ENCODE measurements at places on chromosomes 12 and 14.

DNA sequence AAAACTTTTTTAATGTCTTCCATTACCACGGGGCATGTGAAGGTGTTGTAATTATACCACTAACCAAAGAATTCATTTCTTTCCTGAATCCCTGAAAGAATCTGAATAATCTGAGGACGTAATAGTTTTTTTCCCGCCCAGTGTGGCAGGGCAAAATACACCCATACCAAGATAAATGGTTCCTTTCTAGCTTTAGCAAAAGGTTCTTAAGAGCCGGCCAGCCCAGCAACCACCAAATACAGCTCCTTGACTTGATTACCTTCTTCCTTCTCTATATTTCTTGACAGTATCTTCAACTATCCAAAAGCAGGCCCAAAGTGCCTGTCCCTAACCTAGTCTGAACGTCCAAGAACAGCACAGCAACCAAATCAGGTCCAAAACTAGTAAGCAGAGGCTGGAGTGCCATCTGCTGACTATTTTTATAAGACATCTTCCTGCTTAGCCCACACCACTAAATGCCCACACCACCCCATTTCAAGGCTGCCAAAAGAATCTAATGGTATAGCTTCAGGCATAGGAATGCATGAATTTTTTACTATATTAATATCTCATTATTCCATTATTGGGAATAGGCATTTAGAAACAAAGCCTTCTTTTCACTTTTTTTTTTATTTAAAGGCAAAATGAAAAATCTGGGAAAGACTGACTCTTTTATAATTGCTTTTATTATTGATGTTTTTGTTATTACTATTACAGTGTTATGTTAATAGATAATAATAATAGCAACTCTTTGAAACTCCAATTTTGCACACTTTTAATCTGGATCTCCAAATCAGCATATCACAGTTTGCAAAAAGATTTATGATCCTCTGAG lies 524.4 kb downstream of the MED13L start:
- DNase-seq: no peak

- DNase-seq: no peak
These were observed 11.3 kb upstream of the STAC3 start for GRCh38 chr12:57262126-57262822.

- no peak for DNase-seq
These were observed 37.2 kb downstream of the HECTD1 start for GRCh38 chr14:31170411-31170810.

DNA sequence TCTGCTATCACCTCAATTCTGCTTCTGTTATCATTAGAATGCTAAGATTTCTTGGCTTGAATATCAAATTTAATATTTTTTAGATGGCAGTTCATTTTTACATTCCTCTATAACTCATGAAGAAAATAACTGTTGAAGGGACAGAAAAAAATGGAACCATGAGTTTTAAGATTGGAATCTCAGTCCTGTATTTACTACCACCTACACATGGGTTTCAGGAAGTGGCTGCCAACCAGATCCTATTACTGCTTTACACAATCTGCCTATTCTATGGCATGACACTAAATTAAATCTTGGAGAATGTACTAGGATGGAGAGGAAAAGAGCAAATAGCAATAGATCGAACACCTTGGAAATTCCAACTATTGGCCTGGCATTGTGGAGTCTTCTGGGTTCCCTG lies 140.8 kb downstream of the DUSP6 start:
- DNase-seq: no peak

DNA sequence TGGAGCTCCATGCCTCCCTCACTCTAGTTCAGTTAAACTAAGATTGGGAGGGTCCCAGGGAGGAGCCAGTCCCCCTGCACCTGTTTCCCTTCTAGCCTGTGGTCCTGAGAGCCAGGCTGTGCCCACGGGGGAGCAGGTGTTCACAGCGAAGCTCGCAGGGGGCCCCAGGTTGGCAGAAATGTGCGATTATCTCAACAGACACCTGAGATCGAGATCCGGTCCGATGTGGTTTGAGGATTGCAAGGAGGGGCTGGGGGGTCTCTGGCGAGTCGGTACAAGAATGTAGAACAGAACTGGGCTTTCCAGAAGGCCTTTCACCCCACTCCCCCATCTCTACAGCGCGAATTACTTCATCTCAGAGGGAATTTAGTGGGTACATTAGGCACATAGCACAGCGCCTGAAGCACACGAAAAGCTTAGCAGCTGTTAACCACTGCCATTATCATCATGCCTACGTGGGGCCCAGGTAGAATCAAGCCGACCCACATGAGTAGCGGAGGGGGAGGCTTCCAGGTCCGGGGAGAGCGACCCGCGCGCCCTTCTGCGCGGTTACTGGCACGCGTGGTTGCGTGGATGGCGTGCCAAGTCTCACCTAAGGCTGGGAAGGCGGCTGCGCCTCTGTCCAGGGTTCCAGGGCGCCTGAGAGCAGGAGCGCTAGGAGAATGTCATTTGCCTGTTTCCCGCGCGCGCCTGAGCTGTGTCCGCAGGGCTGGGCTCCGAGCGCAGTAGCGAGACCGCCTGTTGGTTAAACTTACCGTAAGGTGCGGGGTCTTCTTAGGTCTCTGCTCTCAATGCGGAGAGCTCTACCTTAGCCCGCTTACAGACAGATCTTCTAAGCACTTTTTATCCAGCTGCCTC lies 1539.5 kb upstream of the TMEM132C start:
- no peak for DNase-seq

DNA sequence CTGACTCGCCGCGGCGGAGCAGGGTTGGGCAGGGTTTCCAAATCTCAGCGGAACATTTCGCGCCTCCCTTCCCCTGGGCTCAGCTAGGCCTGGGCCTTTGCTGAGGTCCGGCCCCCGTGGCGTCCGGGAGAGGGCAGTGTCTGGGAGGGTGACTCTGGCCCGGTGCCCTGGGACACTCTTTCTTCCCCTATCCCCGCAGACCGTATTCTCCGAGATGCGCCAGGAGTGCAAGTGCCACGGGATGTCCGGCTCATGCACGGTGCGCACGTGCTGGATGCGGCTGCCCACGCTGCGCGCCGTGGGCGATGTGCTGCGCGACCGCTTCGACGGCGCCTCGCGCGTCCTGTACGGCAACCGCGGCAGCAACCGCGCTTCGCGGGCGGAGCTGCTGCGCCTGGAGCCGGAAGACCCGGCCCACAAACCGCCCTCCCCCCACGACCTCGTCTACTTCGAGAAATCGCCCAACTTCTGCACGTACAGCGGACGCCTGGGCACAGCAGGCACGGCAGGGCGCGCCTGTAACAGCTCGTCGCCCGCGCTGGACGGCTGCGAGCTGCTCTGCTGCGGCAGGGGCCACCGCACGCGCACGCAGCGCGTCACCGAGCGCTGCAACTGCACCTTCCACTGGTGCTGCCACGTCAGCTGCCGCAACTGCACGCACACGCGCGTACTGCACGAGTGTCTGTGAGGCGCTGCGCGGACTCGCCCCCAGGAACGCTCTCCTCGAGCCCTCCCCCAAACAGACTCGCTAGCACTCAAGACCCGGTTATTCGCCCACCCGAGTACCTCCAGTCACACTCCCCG lies 3.0 kb downstream of the WNT1 start:
- peak; percentile 40 for DNase-seq

DNA sequence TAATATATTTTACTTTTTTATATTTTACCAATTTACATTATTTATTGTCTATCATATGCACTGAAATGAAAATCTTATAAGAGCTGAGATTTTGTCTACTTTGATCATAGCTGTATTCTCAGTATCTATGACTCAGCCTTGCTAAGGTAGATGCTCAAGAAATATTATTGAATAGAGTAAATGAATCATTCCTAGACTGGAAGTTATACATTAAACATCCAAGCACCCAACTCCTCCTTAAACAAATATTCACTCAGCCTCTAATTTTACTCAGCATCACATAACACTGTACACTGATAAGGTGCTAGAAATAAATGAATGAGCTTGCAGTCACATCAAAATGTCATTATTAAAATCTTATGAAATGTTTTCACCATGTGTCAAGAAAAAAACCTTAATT lies 1424.9 kb downstream of the LRFN5 start:
- DNase-seq: no peak

GRCh38 chr12:8914716-8915526 lies 612 bp downstream of the PHC1 start:
- DNase-seq: peak; percentile 59

- DNase-seq: no peak
These were observed 678.5 kb upstream of the FOXG1 start for GRCh38 chr14:28088125-28088524.

GRCh38 chr12:40314927-40315326 lies 90.1 kb downstream of the LRRK2 start:
- DNase-seq: no peak

DNA sequence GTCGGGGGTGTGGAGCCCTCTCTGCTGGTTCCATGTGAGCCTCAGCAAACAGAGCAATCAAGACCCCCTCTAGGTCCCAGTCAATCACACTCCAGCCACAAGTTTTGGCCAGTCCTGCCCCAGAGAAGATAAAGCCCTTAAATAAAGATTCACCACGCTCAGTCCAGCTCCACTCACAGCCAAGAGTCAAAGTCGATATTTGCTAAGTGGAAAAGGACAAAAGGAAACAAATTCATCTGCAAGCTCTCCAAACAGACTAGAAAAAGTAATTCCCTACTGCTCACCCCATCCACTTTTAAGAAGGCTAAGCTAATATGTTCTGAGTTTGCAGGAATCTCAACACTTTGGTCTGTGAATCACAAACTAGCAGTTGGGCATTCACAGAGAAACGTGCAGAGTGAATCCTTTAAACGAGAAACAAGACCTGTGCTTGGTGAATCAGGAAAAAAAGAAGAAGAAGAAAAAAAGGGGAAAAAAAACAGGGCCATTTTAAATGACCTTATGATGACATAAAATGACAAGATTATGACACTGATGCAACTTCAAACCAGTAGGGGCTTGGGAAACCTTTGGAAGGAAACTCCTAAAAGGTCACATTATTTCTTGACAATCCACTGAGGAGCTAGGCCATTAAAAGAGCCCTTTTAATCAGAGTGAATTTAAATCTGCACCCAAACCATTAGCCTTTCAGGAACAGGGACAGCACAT lies 41.8 kb upstream of the FOXN3 start:
- DNase-seq: no peak

DNA sequence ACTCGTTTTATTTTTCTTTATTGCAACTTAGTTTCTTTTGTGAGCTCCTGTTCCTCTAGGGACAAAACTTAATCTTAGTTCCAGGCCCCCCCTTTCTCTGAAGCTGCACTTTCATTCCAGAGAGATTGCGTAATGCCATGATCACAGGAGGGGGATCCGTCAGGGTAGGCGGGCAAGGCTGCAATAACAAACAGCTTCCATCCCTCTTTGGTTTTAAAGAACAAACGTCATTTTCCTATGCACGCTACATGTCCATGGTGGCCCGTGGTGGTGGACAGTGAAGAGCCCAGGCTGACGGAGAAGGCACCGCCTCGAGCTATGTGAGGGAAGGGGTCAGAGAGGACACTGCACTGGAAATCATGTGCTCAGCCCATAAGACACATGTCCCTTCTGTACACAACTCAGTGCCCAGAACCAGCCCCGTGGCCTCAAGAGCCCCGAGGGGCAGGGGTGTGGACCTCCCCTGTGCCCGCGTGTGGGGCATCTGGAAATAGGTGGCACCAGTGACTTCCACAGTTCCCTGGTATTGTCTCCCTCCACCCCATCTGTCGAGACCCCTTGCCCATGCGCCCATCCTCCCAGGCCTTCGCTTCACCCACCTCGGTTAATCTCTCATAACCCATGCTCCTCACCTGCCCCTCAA lies 161.4 kb downstream of the ADGRD1 start:
- DNase-seq: no peak

- no peak for DNase-seq
These were observed 32.6 kb upstream of the DAAM1 start for GRCh38 chr14:59155886-59156285.

DNA sequence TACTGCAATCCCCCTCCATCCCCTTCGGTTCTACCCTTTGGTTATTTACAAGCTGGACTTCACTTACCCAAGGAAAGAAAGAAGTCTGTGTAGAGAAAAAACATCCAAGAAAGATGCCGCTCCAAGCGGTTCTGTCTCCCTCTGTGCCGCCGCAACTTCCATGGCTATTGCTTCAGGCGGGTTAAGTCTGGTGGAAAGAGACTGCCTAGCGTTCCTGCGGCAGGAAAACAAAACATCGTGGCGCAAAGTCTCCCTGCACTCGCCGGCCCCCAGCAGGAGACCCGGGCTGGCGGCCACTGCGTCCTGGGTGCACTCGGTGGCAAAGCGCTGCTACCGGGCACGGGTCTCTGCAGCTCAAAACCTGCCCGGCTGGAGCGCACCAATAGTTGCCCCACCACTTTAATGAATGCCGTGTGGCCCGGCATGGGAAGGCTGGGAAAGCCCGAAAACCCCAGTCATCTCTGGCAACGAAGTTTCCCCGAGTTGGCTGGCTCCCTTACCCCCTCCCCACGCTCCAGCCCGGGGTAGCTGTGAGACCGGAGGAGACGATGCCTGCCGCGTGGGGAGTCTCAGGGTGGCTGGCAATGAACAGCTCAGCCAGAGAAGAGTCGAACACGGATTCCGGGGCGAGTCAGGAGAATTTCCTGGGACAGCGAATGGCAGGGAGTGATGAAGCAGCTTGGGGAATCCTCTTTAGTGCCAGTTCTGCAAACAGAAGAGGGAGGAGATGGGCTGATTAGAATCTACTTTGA lies 3.5 kb upstream of the KCNK10 start:
- no peak for DNase-seq

- peak; percentile 1 for DNase-seq
These were observed 115.9 kb upstream of the TBX3 start for GRCh38 chr12:114799574-114800487.

- no peak for DNase-seq
These were observed 427.6 kb downstream of the ZFP36L1 start for GRCh38 chr14:68365228-68365627.

GRCh38 chr14:45793081-45793480 lies 540.1 kb upstream of the MIS18BP1 start:
- DNase-seq: no peak

DNA sequence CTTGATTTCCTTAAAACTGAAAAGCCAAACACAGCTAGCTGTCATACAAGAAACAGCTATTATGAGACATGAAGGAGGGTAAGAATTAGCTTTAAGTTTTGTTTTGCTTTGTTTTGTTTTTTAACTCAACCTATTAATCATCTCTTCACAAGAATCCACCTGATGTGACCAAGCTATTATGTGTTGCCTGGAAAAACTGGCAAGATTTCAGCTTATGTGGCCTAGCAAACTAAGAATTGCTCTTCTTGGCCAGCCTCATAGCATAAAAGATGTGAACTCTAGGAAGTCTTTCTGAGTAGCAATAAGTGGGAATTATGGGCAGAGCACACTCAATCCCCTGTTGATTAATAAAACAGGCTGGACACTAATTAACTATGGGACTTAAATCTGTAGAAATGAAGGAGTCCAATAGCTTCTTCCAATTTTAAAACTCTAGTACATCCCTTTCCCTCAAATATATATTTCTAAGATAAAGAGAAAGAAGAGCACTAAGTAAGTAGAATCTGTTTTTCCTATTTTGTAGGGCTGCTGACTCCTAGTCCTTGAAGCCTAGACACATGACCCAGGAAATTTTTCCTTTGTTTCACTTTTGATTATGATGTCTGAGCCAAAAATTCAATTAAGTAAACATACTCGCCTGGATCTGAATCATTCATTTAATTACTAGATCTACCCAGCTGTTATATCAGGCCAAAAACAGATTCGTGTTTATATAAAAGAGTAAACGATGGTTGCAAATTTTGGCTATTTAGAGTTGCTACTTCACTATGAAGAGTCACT lies 75.7 kb downstream of the GTF2A1 start:
- no peak for DNase-seq

GRCh38 chr14:105126126-105126980 lies 42.2 kb downstream of the JAG2 start:
- DNase-seq: no peak
